ENCODE measurements at places on chromosomes 1 and 21.
A peak's percentile ranks its signal among the peaks of the same experiment; 100 is the strongest.

DNA sequence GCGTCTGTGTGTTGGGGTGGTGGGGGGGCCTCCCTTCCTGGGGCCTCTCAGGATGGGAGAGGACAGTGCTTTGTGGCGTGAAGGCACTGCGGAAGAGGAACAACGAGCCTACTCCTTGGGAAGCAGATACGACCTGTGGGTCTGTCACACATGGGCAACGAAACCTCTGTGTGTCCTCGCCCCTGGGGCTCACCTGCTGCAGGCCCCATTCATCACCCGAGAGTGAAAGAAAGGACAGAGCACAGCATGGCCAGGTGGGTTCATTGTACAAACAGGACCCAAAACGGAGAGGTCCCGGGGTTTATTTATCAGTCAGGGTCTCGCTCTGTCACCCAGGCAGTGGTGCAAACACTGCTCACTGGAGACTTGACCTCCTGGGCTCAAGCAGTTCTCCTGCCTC, 40.1 kb upstream of the LIN9 start:
- no peak for DNase-seq

- no peak for DNase-seq
Measured at GRCh38 chr1:24909388-24909898, 20.6 kb downstream of the RUNX3 start.

GRCh38 chr1:15168479-15168878, 14.9 kb downstream of the TMEM51 start:
- peak; percentile 8 for DNase-seq

- no peak for DNase-seq
Measured at GRCh38 chr1:82299656-82300055, 498.9 kb downstream of the ADGRL2 start.

- no peak for DNase-seq
Measured at GRCh38 chr1:63368131-63368530, 704 bp downstream of the ALG6 start.

GRCh38 chr1:116704278-116704677, 36.7 kb upstream of the IGSF3 start:
- no peak for DNase-seq

DNA sequence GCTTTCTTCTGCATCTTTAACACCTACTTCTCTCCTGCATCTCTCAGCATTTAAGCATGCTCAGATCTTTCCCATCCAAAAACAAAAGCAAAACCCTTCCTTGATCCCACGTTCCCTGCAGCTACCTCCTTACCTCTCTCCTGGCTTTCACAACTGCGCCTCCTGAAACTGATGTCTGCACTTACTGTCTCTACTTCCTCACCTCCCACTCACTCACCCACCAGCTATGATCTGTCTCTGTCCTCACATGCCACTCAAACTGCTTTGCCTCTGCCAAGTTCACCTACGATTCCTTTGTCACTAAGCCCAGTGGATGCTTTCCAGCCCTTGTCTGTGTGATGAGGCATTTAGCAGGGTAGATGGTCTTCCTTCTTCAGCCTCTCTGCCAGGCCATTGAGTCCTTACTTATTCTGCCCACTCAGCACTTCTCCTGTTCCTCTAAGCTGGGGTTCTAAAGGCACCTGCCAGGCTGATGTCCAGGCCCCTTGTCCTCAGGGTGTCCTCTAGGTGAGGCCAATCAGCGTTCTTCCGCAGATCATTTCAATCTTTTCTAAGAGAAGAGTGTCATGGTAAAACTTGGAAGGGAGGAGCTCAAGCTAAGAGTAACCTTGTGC, 10.0 kb upstream of the GJB3 start:
- DNase-seq, result no peak

- DNase-seq, result no peak
Measured at GRCh38 chr1:1202831-1203560, 3.4 kb downstream of the TNFRSF18 start.

DNA sequence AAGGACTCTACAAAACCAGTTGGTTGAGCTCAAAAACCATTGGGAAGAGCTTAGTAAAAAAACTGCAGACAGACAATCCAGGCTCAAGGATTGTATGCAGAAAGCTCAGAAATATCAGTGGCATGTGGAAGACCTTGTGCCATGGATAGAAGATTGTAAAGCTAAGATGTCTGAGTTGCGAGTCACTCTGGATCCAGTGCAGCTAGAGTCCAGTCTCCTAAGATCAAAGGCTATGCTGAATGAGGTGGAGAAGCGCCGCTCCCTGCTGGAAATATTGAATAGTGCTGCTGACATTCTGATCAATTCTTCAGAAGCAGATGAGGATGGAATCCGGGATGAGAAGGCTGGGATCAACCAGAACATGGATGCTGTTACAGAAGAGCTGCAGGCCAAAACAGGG, 104.0 kb upstream of the BMP8A start:
- DNase-seq, result peak; percentile 74

GRCh38 chr21:38775733-38776132, 30.0 kb upstream of the ETS2 start:
- no peak for DNase-seq

- no peak for DNase-seq
Measured at GRCh38 chr1:109263234-109263596, 13.9 kb downstream of the CELSR2 start.

- DNase-seq, result peak; percentile 60
Measured at GRCh38 chr1:220990427-220991339, 111.4 kb downstream of the HLX start.

DNA sequence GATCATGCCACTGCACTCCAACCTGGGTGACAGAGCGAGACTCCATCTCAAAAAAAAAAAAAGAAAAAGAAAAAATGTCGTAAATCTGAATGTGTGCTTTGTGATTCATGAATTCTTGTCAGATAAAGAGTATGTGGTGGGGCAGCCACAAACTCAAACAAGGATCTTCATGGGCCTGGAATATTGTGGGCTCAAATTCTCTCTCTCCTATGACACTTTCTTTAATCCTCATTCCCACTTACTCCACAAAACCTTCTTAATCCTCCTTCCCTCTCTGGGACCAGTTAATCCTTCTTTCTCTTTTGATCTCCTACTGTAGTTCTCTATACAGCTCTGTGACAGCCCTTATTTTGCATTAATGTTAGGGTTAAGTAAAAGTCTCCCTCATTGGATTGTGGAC, 112.3 kb downstream of the AK5 start:
- DNase-seq, result no peak

DNA sequence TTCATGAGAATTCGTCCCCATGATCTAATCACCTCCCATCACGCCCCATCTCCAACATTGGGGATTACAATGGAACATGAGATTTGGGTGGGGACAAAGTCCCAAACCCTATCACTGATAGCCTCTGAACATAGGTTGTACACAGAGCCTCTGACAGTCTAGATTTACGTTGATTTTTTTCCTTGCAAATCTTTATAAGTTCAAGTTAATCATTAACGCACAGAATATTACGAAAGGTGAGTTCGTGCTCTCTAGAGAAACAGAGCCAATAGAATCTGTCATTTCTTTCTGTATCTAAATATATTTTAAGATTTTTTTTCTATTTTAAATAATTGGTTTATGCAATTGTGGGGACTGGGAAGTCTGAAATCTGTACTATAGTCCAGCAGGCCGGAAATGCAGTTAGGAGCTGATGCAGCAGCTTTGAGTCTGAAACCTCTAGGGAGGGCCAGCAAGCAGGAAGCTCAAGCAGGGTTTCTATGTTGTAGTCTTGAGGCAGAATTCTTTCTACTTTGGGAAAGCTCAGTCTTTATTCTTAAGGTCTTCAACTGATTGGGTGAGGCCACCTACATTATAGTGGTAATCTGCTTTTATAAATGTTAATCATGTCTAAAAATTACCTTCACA, 61.0 kb downstream of the SELENOF start:
- DNase-seq, result no peak

DNA sequence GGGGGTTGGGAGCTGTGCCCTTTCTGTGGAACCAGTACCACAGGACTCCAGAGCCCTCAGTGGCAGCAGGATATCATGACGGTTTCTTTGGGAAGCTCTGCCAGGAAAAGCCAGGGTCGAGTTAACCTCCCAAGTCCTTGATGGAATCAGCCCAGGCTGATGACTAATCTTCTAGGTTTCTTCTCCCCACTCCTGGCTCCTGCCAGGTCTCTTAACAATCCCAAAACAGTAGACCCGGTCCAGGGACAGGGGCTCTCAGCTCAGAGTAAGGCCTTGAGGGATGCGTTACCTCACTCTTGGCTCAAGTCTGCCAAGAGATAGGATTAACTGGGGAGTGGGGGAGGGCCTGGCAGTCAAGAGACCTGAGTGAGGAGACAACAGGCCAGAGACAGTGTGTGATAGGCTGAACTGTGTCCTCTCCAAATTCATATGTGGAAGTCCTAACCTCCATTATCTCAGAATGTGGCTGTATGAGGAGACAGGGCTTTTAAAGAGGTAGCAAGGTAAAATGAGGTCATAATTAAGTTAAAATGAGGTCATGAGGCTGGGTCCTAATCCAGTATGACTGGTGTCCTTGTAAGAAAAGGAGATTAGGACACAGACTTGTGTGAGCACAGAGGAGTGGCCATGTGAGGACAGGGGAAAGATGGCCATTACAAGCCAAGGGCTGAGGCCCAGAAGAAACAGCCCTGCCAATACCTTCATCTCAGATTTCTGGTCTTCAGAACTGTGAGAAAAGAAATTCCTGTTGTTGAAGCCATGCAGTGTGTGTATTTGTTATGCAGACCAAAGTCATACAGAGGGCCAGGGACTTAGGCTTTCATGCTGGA, 95.0 kb downstream of the BEND5 start:
- no peak for DNase-seq

GRCh38 chr1:225843426-225843795, 33.5 kb downstream of the EPHX1 start:
- no peak for DNase-seq

DNA sequence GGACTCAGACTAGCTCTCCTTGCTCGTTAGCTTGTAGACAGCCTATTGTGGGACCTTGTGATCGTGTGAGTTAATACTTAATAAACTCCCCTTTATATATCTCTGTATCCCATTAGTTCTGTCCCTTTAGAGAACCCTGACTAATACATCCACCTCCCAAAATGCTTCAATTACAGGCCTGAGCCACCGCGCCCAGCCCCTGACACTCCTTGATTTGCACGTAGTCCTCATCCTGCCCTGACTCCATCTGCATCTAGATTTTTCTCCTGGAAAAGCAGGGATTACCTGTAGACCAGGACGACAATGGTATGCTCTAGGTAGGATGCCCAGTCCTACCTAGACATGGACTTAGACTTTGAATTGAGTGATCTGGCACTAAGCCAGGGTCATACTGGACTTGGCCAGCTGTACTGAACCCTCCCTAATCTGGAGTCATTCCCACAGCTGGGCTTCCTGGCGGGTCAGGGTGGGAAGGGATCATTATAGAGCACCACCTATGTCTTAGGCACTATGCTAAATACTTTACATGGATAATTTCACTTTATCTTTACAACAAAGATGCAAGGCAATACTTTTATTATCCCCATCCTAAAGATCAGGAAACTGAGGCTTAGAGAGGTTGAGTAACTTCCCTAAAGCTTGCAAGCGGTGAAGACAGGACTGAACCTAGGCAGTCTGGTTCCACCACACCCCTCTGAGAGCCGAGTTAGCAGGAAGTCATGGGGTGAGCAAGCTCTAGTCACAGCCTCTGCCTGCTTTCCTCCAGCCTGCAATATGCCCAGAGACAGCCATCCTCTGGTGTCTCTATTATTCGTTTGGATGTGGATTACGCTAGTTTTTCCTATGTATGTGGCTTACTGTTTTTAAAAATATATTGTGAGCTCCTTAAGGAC, 89.4 kb downstream of the DTL start:
- DNase-seq, result no peak

- no peak for DNase-seq
Measured at GRCh38 chr21:25994758-25995163, 175.8 kb downstream of the APP start.

- no peak for DNase-seq
Measured at GRCh38 chr1:244339073-244339692, 112.5 kb downstream of the ADSS2 start.

- DNase-seq, result peak; percentile 9
Measured at GRCh38 chr1:37764414-37764825, 500 bp downstream of the EPHA10 start.

DNA sequence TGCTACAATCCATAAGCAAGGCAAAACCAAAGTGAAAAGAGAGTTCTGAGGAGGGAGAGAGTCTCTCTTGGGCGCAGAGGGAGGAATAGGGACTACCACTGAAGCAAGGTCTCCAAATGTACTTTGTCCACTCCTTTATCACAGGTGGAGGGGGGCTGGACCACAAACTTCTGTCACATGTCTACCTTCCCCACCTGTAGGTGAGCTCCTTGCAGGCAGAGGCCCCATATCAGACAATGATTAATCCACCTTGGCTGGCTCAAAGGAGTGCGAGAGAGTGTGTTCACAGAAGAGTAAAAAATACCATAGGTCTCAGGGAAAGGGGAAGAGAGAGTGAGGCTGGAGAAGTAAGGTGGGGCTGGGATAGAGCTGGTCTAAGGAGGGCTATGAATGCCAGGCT, 4.5 kb downstream of the BEND5 start:
- no peak for DNase-seq

DNA sequence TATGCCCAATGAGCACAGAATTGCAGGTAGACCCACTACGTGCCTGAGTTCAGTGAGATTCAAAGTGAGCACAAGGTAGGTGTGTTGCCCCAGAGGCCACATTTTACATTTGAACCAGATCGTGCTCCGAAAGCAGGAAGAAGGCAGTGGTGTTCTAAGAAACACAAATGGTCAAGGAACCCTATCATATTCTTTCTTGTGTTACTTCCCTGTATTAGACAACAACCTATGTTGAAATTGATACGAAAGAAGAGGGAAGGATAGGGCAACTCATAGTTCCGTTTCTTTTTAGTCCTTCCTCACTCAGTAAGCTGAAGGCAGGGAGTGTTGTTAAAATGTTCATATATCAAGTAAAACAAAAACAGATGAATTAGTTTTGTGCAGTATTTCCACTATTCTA, 33.9 kb downstream of the OLFML2B start:
- no peak for DNase-seq

GRCh38 chr1:8472668-8473067, 154.8 kb downstream of the SLC45A1 start:
- DNase-seq, result no peak

DNA sequence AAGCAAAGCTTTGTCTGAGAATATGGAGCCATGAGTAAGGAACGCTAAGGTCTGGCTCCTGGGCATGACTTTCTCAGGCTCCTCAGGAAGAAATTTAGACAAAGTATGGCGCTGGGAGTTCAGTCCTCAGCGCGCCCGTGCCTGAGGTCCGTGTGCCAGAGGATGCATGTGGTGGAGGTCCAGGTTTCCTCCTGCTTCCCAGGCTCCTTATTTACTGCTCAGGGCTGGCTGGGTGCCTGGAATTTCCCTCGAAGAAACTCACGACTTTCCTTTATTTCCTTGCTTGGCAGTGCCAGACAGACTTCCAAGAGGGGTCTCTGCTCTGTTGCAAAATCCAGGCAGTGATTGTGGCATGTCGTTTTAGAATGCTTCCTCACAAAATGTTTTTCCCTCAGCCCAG, 13.3 kb downstream of the GCSAML start:
- DNase-seq, result no peak

GRCh38 chr1:32773764-32774463, 43.2 kb downstream of the YARS1 start:
- no peak for DNase-seq

DNA sequence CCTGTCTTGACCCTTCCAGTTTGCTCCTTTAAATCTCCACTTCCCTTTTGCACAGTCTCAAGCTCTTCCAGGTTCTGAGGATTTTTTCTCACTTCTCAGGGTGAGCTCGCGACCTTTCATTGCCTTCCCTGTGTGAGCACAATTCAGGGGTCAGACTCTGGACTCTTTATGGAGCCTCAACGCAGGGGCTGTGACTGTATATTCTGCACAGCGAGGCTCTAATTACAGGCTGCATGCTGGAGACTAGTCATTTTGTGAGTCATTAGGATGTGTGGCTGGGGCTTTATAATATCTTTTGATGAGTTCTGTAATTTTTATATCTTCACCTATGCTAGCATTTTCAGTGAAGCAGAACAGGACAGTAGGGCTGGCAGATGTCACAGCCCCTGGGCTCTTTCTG, 270.7 kb downstream of the KAZN start:
- no peak for DNase-seq

Measured in fibroblast of skin of left quadriceps (primary cell).